Right kidney (tissue), 9 donors: ENCODE measurements at places on chromosomes 4 and X.

DNA sequence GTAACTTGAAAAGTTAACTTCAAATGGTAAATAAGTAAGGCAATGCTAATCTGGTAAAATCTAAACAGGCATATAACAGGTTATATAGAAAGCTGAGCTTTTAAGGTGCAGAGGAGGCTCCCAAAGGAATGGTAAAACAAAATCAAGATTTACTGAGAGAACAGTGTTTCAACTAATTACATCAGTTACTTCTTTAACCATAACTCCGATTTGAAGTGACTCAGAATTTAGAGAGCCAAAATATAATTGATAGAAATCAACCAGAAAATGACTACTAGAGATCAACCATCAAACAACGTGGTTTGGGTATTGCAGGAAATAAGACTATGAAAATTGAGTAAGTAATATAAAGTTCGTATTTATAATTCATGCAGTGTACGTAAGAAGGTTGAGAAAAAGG is 6.9 kb downstream of the G3BP2 start:
- DNase-seq: no peak

DNA sequence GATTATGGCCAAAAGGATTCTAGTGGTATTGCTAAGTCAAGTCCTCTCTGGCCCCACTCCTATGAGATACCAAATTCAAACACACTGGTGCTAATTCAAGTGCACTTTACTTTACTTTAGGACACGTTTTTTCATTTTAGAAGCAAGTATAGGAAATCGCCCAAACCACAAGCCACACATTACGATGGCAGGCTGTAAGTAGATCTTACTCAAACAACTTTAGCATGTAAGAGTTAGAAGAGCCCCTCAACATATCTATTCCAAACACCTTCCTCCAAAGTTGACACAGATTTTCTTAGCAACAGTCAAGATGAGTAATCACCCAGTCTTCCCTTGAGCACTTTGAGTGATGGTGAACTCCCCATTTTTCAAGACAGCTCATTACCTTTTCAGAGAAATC is 43.6 kb downstream of the DRD5 start:
- DNase-seq: no peak

DNA sequence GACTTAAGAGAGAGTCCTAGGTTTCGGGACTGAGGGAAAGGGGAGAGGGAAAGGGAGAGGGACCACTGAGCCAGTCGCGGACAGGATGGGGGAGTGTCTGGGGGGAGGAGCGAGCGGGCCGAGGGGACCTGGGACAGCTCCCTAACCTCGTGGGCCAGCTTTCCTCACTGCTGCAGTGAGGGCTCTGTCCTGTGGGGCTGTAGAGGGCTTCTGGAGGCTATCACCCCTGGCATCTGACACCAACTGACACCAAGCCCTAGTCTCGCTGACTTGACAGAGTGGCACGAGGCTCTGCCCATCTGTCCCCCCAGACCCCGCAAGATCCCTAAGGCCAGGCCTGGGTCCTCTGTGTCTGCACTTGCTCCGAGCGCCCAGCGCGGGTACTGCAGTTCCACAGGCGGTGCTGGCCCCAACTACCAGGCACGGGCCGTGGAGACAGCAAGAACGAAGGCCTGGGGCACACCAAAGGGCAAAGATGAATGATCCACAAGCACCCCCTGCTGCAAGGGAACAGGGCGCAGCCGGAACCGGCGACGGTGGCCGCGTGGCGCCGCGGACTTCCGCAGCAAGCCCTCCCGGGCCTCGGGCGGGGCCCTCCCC is 465 bp downstream of the HAUS7 start:
- DNase-seq: peak; percentile 75

- DNase-seq: no peak
Observed at GRCh38 chrX:65695849-65696449, 28.5 kb downstream of the MSN start.

- DNase-seq: no peak
Observed at GRCh38 chrX:10433296-10433965, 187.0 kb downstream of the MID1 start.

DNA sequence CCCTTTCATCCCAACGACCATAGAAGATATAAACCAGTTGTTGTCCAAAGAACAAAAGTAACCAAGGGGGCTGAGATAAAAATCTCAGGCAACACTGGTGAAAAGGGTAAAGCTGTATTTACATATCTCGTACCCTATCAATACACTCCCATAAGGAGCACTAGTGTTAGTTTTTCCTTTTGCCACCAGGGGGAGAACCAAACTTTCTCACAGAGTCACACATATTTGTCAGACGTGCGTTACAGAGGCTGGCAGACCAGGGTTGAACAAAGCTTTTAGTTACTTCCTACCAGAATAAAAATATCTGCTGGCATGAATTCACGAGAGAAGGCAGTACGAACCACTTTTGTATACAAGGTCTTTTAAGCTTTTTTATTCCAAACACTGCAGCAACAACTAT is 88.3 kb downstream of the AMELX start:
- no peak for DNase-seq

GRCh38 chr4:19241895-19242294 is 1009.8 kb upstream of the SLIT2 start:
- DNase-seq: no peak
